ENCODE measurements at places on chromosomes 4 and X.

- DNase-seq: no peak
These were observed 190.1 kb upstream of the GPRIN3 start for GRCh38 chr4:89497517-89498308.

GRCh38 chr4:22637306-22637705 lies 55.4 kb upstream of the GBA3 start:
- no peak for DNase-seq

GRCh38 chr4:136644279-136644678 lies 888.0 kb downstream of the PCDH18 start:
- no peak for DNase-seq

GRCh38 chr4:65021149-65021548 lies 611.9 kb upstream of the TECRL start:
- no peak for DNase-seq

DNA sequence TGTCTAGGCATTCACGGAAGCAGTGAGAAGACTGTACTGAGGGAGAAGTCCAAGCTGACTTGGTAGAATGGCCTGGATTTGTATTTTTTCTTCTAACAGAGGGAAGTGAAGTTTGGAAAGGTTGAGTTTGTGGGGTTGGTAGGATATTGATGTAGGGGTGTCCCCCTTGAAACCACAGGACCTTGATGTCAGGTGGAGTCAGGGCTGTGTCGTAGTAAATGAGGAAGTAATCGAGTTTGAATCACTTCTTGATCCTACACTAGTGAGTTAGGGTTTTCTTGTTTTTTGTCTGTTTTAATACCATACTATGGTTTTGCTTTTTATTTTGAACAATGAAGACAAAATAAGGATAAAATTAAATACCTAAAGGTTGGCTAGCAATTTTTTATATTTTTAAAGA lies 30.1 kb upstream of the ANAPC4 start:
- no peak for DNase-seq
